DMS79 treated with DMSO at 0.1 percent for 48 hours (cell line): ENCODE measurements at places on chromosomes 6 and 20.

DNA sequence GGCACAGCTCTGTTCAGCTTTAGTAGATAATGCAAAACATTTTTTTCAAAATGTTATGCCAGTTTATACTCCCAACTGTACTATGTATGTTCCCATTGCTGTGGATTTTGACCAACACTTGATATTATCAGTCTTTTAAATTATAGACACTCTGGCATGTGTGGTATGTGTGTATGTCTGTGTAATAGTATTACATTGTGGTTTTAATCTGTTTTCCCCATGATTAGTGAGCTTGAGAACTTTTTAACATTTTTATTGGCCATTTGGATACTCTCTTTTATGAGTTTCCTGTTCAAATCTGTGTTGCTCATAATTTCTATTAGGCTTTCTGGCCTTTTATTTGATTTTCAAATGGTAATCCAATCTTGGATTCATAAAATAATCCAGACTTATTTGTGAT is 69.2 kb upstream of the TXNDC5 start:
- no peak for DNase-seq

GRCh38 chr6:38725414-38726183 is 10.5 kb downstream of the DNAH8 start:
- no peak for DNase-seq

GRCh38 chr6:5099537-5099936 is 14.4 kb downstream of the PPP1R3G start:
- DNase-seq: no peak

- no peak for DNase-seq
These were observed 406.2 kb upstream of the NOX3 start for GRCh38 chr6:155861821-155862220.

- DNase-seq: no peak
These were observed 204.5 kb downstream of the SYNDIG1 start for GRCh38 chr20:24673678-24674570.

DNA sequence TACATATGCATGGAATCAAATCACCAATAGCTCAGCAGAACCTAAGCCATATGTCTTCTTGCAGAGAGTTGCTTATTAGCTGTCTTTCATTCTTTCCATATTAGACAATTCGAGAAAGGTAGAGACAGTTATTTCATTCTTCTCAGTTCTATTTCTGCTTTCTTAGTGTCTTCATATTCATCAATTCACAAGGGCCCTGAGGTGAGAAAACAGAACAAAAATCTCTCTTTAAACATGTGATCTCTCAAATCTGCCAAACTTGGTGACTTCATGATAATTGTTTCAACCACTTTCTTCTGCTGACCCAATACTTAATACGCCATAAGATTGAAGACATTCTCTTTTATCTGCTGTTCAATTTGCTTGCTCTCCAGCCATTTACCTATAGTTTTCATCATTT is 229.7 kb upstream of the MARCKS start:
- DNase-seq: no peak

GRCh38 chr6:169253337-169254238 is at the start of gene THBS2:
Gene THBS2 (minus strand): TSS chr6:169253846. CDS start chr6:169250784, 3,062 bp downstream.
- no peak for DNase-seq

DNA sequence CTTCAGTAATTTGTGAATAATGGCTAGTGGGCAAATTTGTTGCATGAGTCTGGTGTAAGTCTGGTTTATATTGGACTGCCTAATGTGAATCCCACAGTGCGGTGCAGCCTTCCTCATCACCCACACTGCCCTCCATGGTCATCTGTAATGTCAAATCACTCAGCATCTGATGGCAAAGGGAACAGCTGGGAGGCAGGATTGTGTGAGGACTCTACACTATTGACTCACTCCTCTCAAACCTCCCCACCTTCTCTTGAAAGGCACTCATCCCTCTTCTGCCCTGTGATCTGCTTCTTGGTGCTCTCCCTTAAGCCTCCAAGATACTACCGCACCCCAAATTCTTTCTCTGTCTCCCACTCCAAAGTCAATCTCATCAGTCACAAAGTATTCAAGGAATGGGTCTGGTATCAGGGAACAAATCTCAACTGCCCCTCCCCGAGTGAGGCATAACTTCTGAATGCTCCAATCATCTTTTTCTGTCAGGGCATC is 146.0 kb upstream of the BEND6 start:
- peak; percentile 19 for DNase-seq

GRCh38 chr20:48919882-48920526 is 1.5 kb upstream of the ARFGEF2 start:
- DNase-seq: no peak

- DNase-seq: no peak
These were observed 49.2 kb downstream of the FAM217A start for GRCh38 chr6:4029687-4030086.

DNA sequence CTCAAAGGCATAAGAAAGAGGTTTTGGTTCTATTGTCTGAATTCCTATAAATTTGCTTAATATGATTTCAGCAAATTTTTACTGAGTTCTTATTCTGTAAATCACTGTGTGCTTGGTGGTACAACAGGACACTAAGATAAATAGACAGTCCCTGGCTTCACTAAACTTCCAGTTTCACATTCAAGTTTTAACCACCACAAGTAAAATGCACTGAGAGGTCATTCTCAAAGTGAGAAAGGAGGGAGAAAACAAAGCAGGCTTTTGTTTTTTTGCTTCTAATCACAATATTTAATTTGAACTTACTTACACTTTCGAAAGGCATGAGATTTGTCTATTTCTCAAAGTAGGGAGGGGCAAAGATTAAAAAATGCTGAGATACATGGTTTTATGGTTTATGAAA is 445.7 kb downstream of the CDC5L start:
- no peak for DNase-seq

DNA sequence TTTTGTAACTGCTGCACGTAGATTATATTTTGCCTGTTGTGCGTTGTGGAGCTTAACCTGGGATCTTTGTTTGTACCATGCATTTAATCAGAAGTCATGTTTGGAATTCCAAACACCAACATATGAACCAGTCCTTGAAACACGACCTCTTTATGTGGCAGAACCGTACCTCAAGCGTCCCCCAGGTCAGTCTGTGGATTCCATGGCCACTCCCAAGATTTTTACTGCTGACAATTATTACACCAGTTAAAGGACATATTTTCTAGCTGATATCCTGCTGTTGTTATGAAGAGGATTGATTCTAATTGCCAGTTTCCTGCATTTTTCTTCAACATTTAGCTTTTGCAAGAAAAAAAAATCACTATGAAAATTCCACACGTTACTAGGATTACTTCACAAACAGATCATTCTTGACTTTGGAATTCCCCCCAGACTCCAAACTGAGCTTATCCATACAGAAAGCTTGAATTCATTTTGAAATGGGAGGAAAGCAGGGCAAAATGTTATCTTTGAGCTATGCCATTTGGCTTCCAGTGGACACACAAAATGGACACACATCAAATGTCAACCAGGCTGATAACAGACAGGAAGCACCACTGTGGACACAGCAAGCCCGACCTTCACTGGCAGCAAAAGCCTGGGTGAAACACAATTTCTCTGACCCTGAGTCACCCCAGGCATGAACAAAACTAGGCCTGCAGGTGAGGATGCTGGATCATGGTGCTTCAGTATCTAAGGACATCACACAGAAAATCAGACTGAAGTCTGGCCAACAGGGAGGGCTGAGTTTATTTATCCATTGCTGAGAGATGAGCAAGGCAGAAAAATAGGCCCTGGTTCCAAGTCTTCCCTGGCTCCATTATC is 542.9 kb upstream of the JAG1 start:
- DNase-seq: no peak

DNA sequence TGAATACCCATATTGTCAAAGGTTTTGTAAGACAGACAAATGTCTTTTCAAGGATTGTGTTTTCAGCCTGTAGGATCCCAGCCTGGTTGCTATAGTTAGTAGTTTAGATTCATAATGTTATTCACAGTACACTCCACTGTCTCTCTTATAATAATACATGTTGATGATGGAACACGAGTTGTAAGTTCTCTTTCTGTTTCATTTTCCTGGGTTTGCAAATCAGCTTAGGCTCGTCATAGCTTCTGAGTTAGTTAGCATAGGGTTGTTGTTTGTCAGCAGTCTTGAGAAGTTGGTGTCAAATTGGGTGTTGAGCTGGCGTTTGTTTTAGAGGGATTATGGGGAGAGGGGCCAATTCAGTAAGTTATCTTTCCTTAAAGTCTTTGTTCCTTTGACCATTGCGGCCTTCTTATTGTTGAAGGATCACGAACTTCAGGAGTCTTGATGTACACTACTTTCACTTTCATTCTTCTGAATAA is 45.8 kb downstream of the QKI start:
- no peak for DNase-seq

DNA sequence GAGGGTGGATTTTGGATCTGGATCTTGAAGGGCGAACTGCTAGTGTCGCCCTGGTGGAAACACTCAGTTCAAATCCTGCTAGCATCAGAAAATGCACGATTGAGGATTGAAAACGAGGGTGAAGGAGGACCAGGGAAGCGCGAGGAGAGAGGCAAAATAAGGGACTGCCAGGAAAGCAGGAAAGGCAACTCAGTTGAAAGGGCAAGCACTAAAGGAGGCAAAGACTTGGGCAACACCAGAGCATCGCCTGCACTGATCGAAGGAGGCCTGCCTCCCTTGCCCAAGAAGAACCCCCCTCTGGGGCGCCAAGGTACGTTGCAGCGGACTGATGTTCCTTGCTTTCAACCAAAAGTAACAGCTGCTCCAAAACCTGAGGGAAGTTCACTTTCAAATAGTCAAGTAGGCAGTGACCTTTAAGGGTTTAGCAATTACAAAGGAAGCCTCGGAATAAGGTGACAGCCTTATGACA is 308 bp upstream of the COL21A1 start:
- DNase-seq: no peak

- no peak for DNase-seq
These were observed 111.7 kb upstream of the PTPRK start for GRCh38 chr6:128632131-128632530.

DNA sequence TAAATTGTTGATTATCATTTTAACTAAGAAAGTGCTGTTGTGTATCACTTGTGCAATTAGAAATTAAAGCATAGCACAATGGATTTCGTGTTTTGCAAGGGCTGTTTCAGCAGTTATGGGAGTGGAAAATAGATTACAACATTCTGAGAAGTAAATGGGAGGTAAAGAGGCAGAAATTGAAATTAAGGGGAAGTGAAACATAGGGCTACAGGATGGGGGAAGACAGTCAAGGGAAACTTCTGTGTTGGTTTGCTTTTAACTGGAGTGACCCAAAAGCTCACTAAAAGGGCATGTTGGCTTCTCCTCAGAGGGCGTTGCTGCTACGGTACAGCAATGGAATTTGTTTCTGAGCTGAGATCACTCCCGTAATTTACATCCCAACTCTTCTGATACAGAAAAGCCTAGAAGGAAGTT is 147.5 kb downstream of the BCAS1 start:
- DNase-seq: no peak

DNA sequence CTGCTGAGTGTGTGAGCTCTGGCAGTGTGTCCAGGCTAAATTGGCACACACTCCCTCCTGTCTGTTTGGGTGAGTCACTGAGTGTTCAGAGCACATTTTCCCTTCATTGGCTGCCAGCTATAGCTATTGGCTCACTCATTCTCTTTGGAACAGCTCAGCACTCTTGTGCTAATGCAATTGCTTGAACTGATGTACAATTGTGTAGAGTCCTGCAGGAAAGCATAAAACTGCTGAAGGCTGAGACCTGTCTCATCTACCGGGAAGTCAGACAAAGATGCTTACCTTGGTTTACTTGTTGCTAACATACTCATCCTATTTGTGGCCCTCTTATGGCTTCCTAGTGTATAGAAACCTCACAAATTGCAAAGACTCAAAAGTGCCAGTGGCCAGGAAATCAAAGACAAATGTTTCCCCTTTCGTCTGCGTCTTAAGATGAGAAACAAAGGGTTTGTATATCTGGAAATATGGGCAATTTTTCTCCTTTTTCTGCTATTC is 351.0 kb downstream of the BCKDHB start:
- DNase-seq: no peak

GRCh38 chr20:54633374-54634355 is 158.3 kb downstream of the DOK5 start:
- DNase-seq: no peak

DNA sequence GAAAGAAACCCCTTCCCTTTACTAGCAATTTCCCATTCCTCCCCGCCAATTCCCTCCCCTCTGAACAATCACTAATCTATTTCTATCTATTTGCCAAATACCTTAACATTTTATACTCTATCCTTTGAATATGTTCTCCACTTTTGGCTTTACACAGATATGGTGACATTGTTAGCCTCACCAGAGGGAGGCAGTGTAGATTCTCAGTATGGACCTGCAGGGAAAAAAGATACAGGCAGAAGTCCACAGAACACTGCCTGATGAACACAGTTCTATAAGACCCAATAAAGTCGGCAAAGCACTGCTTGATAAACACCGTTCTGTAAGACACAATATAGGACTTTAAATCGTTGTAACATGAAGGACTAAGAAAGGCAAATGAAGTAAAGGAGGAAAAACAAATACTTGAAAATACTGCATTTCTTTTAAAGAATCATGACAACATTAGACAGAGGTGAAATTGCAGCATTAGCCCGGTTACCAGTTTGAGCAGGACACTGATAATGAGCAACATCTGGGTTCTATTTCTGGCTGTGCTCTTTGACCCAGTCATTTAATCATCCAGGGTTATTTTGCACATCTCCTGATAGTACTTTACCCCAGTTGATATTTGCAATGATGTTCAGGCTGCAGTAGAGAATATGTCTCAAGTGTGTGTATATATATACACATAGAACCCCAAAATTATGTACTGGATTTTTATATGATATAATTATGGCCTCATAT is 296.8 kb downstream of the UTRN start:
- DNase-seq: no peak

DNA sequence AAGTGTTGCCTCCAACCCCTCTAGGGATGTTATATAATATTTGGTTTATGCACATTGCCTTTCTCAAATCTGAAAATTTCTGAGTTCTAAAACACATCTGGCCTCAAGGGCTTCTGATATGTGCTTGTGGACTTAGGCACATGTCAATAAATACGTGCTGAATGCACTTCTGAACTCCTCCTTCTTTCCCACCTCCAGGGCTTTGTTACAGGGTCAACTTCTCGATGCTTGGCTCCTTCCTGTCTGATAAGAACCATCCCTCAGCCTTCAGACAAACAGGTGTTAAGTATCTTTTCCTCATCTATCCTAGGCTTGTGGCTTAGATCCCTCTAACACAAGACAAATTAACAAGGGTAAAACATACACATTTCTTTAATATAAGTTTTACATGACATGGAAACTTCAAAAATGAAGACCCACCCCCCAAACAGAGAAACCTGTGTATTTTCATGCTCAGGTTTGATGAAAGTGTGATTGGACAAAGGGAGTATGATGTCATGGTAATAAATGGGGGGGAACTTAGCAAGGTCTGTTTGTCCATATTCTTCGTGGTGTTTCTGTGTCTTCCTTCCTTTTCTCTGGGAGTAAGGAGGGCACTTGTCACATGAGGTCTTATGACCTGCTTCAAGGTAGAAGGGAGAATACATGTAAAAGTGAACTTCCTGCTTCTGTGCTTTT is 326.9 kb downstream of the CD83 start:
- DNase-seq: no peak

- DNase-seq: no peak
These were observed 85.7 kb downstream of the CDH22 start for GRCh38 chr20:46222521-46223007.

GRCh38 chr20:57594092-57594951 is 25.9 kb downstream of the ZBP1 start:
- DNase-seq: peak; percentile 9
